ENCODE measurements at places on chromosomes 16 and 17.

DNA sequence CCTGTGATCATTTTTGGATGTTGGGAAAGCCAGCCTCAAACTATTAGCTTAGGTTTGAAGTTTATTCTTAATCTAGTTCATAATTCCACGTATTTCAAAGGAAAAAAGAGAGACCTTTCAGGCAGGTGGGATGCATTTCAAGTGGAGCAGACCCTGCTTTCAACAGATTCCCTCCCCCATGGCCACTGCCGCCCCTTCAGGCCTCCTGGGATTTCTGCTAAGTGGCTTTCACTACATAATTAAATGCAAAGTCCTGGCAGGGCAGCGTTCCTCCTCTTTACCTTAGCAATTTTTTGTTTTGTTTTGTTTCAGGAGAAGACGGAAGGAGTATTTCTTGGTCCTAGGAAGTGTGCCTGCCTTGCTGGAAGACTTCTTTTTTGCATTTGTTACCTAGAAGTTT is 36.6 kb downstream of the MAF start:
- no peak for DNase-seq

DNA sequence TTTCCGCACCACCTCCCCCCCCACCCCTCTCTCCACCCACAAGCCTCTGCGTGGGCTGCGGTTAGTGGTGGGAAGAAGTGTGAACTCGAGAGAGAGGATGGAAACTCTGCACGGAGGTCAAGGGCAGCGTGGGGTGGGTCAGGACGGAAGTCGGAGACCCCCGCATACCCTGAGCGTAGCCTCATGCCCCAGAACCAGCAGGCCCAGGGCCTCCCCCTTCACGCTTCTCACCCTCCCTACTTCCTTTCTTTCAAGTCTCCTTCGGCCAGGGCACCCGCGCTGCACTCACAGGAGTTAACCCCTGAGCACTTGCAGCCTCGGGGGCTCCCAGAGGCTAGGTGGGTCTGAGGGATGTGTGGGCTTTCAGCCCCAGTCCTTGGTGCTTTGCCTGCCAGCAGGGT is 9.2 kb downstream of the TBKBP1 start:
- peak; percentile 36 for DNase-seq

DNA sequence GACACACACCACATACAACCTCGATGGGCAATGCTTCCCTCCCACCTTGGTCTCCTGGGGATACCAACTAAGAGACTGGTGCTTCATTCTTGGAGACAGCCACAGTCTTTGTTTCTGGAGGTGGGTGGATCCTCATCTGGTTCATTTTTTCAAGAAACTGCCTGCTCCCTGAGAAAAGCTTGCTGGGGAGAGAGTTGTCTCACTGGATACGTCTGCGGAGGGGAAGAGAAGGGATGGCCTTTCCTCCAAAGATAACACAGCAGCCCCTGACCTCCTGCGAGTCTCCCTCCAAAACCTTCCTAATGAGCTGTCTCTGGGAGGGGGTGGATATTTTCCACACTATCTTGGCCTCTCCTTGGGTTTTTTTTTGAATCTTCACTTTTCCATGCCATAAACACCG is 221.2 kb downstream of the SOX9 start:
- no peak for DNase-seq

GRCh38 chr16:69187446-69188235 is 677 bp downstream of the SNTB2 start:
- peak; percentile 27 for DNase-seq

- DNase-seq, result peak; percentile 13
These were observed 58.5 kb downstream of the HS3ST3B1 start for GRCh38 chr17:14359163-14360020.

DNA sequence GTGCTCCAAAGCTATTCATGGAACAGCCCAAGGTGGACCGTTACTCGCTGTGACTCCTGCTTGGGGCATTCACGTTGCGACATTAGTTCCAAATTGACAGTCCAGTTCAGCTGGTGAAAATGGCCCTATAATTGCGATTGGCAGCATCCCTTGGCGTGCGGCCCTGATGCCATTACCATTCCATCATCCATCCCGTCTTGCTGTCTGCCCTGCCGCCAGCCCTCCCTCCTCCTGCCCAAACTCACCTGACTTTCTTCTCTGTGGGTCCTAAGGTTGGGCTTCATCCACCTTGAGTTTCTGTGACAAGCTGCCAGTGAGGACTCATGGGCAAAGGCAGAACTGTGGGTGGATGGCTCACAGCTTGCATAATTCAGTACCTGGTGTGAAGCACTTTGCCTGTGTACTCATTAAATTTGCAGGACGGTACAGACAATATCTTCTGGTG is 104.6 kb downstream of the RPTOR start:
- no peak for DNase-seq

DNA sequence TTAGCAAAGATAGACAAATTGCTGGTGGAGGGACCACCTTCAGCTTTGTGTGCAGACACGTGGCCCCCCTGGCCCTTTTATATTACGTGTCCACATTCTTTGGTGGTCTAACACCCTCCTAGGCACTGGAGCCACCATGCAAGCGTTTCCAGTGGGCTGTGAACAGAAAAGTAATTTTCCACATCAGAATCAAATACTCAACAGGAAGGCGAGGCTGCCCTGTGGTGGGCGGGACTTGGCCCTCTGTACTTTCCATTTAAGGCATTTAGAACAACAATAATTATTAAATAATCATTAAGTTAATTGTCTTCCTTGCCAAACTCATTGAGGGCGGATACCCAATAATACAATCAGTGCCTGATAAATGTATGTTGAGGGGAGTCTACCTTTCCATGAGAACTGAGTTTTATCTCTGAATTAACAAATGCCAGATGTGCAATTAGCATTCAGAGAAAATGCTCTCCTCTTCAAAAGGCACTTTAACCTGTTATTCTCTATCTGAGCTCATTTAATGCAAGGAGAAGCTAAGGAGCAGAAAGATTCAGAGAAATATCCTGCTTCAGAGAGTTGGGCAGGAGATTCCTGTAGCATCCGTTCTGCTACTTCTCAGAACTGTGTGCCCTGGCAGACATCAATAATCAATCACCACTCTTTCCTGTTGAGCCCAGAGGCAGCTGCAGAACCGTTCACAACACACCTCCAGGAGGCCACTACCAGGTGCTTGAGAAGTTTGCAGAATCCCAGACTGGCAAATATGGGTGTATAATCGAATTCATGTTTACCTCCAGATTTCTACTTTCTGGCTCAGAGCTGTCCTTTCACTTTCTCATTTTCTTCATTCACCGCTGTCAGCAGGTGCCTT is 109.4 kb downstream of the CMIP start:
- no peak for DNase-seq

DNA sequence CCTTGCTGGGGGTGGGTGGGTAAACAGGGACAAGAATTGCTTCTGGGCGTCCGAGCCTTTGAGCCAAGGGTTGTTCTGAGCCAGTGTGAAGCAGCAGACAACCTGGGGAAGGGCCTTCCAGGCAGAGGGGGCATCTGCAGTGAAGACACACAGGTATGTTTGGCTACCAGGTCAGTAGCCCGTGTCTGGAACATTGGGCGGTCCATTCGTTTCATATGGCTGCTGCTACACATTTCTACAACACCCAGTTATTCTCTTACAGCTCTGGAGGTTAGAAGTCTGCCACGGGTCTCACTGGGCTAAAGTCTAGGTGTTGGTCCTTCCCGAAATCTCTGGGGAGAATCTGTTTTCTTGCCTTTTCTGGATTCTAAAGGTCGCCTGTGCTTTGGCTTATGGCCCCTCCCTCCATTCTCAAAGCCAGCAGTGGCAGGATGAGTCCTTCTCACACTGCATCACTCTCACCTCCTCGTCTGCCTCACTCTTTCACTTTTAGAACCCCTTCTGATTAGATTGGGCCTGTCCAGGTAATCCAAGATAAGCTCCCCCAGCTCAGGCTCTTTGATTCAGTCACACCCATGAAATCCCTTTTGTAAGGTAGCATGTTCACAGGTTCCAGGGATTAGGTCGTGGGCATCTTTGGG is 136.1 kb downstream of the CLEC16A start:
- no peak for DNase-seq

- DNase-seq, result no peak
These were observed 45.3 kb downstream of the RPH3AL start for GRCh38 chr17:307295-307691.

DNA sequence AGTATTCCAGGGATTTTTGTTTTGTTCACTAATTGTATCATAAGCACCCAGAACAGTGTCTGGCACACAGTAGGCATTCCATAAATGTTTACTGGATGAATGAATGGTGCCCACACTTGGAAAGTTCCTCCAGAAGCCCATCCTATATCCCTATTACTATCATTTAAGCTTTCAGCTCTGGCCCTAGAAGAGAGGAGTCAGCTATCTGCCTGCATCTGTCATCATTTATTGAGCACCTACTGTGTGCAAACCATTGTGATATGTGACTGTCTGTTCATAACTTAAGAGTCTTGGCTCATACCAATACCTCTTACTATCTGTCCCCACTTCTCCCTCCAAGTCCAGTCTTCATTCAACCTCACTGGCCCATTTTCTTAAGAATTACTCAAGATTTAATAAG is 20.1 kb upstream of the SP6 start:
- no peak for DNase-seq

- no peak for DNase-seq
These were observed 17.3 kb downstream of the MGRN1 start for GRCh38 chr16:4641895-4642294.

GRCh38 chr17:68598074-68598473 is 3.1 kb downstream of the FAM20A start:
- no peak for DNase-seq

GRCh38 chr16:12548270-12548983 is 255.3 kb downstream of the CPPED1 start:
- no peak for DNase-seq

DNA sequence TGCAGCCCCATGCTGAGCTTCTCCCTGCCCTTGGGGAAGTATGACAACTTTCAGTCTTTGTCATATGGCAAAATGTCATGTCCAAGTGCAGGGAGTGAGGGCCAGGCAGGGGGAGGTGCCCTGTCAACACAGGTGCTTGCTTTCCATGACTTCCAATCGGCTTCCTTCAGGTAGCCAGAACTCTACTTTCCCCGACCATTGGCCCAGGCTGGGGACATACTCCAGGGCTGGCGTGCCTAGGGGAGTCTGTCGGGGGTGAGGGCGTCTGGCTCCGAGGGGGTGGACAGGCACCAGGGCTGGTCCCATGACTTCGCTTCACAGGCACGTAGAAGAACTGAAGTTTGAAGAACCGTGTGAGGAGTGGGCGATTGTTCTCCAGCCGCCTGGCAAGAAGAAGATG is 19.8 kb upstream of the PIK3R6 start:
- DNase-seq, result no peak
